ENCODE measurements at places on chromosomes 1 and 21.

GRCh38 chr21:32143241-32143939 lies 135.5 kb downstream of the MIS18A start:
- DNase-seq: no peak

- DNase-seq: no peak
Observed at GRCh38 chr1:9271283-9271682, 21.4 kb upstream of the SPSB1 start.

GRCh38 chr1:182890927-182891610 lies 51.9 kb downstream of the DHX9 start:
- no peak for DNase-seq

DNA sequence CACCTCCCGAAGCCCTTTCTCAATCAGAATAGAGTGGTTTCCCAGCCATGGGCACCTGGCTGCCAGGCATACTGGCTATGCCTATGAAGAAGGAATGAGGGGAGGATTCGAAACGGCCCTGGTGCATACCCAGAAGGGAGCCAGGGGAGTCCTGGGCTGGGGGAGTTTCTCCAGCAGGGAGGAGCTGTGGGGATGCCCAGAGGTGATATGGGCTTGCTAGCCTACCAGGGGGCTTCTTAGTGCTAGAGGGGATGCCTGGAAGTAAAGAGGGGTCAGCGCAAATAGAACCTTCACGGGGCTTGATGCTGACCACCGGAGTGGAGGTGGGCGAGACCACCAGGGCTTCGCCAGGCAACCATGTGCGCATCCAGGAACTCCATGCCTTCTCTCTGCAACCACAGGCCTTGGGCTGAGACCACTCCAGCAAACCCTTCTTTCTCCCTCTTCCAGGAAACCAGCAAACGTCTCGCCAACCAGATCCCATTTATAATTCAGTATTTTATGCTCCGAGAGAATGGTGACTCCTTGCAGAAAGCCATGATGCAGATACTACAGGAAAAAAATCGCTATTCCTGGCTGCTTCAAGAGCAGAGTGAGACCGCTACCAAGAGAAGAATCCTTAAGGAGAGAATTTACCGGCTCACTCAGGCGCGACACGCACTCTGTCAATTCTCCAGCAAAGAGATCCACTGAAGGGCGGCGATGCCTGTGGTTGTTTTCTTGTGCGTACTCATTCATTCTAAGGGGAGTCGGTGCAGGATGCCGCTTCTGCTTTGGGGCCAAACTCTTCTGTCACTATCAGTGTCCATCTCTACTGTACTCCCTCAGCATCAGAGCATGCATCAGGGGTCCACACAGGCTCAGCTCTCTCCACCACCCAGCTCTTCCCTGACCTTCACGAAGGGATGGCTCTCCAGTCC lies 18.2 kb upstream of the MX1 start:
- DNase-seq: no peak

DNA sequence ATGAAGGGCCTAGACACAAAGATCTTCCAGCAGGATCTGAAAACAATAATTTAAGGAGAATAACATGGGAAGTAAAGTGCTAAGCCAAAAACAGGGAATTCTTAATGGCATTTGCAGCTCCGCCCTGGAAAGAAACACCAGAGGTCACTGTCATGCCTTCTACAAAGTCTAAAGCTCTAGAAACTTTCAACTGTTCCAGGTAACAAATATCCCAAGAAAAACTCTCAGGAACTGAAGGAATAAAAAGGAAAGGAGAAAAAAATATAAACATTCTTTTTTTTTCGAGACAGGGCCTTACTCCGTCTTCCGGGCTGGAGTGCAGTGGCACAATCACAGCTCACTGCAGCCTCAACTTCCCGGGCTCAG lies 13.2 kb downstream of the ZC3H12A start:
- DNase-seq: no peak

GRCh38 chr1:96370757-96371156 lies 350.8 kb upstream of the PTBP2 start:
- DNase-seq: no peak

GRCh38 chr1:18787825-18788385 lies 71.6 kb downstream of the TAS1R2 start:
- DNase-seq: no peak

GRCh38 chr1:14613926-14614325 lies 15.4 kb downstream of the KAZN start:
- DNase-seq: no peak

DNA sequence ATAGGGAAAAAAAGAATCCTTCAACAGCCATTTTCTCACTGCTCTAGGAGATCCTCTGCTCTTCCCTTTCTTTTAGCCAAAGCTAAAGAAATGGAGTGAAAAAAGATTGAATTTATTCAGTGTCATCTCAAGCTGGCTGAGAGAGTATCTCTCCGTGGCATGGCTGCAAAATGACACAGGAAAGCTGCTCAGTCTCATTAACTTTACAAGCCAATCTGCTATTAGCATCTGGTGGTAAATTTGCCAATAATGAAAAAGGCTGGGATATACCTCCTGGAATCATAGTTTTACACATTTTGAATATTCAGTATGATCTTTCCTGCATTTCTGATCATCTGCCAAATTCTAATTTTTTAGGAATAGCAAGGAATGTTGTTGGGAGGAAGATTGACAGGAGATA lies 176.8 kb upstream of the CHRM3 start:
- DNase-seq: no peak

- no peak for DNase-seq
Observed at GRCh38 chr21:45386728-45387371, 18.1 kb upstream of the COL18A1 start.

- DNase-seq: no peak
Observed at GRCh38 chr21:33360281-33360680, 35.5 kb downstream of the IFNAR1 start.

DNA sequence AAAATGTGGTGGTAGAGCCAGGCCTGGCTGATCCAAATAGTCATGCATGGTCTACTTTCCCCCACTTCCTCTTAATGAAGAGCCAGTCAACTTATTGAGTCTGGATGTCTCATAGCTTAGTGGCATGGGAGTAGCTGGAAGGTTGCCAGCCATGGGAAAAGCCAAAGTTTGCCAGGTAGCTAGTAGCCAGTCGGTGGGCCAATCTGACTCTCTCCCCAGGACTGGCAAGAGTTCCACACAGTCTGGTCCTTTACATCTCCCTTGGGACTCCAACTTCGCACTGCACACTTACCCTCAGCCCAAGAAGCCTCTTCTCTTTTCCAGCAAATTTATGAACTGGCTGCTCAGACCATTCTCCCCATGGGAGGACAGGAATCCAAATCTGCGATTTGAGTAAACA lies 8.3 kb downstream of the WARS2 start:
- DNase-seq: no peak

GRCh38 chr1:29425631-29426030 lies 189.3 kb downstream of the PTPRU start:
- DNase-seq: no peak

- DNase-seq: no peak
Observed at GRCh38 chr1:172219966-172220365, 200.5 kb upstream of the C1orf105 start.

DNA sequence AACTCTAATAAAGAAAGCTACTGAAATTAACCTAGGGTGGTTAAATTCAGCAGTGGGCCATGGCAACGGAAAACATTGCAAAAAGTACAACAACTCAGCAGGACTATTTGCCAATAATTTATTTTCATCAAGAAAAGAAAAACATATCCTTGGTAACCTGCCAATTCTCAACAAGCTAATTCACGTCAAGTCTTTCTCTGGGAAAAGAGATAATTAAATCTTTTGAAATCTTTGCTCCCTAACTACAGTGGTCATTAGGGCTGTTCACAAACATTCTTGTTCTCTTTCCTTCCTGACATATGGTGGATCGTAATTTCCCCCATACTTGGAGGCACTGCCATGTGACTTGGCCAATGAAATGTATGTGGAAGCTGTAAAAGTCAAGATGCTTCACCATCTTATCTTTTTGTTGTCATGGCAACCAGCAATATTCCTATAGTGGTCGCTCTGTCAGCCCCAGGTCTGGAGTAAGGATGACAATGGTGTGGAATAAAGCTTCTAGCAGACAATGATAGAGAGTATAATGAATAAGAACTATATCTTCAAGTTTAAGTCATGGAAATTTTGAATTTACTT lies 29.6 kb upstream of the ZNF326 start:
- DNase-seq: no peak

GRCh38 chr1:213973129-213973528 lies 14.6 kb upstream of the PROX1 start:
- no peak for DNase-seq

- no peak for DNase-seq
Observed at GRCh38 chr1:225228871-225229303, 199.0 kb downstream of the LBR start.
